CD8-positive, alpha-beta memory T cell (primary cell): ENCODE measurements at places on chromosomes 1 and 21. TPM values are rescaled to one million over a fixed set of nuclear protein-coding genes. Genes with fewer than 3 reads are reported as not detected.

The CRYBG2 gene
- total RNA-seq, result 1.3 TPM

DNA sequence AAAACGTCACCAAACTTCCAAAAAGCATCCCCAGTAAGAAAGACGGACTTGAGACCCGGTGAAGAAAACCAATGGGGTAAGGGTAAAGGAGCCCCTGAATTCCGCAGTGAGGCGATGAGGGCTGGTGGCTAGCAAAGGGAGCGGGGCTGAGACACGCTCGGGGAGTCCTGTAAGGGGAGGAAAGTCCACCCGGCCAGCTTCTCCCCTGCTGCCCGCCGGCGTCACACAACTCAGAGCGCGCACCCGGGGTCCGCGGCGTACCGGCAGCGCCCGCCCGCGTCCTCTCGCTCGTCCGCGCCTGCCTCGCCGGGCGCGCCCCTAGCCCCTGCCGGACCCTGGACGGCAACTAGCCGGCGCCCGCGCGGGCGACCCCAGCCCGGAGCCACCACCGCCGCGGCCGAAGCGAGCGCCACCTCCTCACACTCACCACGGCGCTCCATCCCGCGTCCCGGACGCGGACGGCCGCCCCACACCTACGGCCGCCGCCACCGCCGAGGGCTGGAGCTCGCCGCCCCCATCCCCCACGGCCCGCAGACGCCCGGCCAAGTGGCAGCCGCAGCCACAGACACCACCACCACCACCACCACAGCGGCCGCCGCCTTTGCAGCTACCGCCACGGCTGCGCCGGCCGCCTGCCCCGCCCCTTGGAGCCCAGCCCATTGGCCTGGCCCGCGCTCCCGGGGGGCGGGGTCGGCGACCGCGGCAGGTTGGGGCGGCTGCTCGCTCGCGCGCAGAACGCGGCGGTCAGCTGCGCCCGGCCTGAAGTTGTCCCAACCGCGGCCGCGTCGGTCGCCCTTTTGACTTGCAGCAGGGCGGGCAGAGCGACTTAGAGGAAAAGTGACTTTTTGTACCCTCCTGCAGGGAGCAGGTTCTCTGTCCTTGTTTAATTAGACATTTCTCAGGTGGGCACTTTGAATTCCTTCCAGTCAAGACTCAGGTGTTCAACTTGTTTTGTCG is 10.0 kb upstream of the ARHGAP29 start:
- DNase-seq, result peak; percentile 2

GRCh38 chr1:224724566-224724965 is 108.4 kb downstream of the CNIH3 start:
- DNase-seq, result no peak

GRCh38 chr1:29281571-29281970 is 45.2 kb downstream of the PTPRU start:
- no peak for DNase-seq

DNA sequence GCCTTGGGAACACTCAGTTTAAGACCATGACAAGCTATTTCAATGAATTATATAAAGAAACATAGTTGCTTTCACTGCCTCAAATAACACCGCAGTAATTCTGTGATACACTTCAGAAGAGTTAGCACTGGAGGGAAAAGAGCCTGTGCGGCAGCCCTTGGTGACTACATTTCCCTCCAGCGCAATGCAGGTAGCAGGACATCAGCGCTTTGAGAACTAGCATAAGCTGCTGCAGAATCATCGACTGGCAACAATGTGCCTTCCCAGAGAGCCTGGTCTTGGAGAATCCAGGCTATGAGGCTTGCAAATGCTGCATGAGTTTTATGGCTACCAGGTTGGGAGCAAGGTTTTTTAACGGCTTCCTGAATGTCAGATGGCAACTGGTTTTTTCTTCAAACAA is 7.5 kb downstream of the NRIP1 start:
- no peak for DNase-seq

GRCh38 chr1:160755911-160756848 is 17.1 kb downstream of the SLAMF7 start:
- peak; percentile 28 for DNase-seq
